Activated CD4-positive, alpha-beta T cell treated with anti-CD3 and anti-CD28 coated beads, Interleukin-2, amount 50 U/mL, for 1 hour (primary cell): ENCODE measurements at places on chromosomes 7 and 10.

DNA sequence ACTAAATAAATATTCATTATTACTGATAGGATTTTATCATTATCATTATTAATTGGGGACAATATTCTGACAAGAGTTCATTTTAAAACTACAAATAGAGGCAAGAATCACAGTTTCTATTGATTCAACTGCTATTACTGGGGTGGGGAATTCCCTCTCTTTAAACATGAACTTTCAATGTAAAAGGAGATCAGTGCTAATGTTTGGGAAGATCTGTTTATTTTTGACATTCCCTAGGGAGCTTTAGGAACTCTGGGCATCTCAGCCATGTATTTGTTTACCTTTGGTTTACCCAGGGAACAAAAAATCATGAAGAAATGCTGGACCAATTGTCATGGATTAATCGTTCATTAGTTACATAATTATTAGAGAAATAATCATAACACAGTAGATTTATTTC is 443.2 kb upstream of the AKR1E2 start:
- DNase-seq: no peak

- DNase-seq: no peak
Observed at GRCh38 chr10:55446441-55447002, 645.5 kb upstream of the PCDH15 start.

DNA sequence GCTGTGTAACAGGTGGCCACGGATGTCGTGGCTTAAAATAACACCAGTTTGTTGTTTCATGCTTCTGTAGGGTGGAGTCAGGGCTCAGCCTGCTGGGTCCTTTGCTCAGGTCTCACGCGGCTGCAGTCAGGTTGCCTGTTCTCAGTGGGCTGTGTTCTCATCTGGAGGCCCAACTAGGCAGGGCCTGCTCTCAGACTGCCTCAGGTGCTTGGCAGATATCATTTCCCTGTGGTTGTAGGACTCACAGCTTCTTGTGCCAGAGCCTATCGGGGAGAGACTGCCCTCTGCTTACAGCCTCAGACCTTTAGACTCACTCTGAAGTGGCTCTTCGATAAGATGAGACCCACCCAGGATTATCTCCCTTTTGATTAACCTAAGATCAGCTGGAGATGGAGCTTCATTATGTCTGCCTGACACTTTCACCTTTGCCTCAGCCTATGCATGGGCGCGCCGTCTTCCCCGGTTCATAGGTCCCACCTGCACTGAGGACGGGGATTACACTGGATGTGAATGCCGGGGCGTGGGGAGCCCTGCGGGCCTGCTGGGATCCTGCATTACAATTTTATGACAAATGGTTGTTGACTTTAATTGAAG is 55.3 kb downstream of the INPP5A start:
- DNase-seq: no peak

DNA sequence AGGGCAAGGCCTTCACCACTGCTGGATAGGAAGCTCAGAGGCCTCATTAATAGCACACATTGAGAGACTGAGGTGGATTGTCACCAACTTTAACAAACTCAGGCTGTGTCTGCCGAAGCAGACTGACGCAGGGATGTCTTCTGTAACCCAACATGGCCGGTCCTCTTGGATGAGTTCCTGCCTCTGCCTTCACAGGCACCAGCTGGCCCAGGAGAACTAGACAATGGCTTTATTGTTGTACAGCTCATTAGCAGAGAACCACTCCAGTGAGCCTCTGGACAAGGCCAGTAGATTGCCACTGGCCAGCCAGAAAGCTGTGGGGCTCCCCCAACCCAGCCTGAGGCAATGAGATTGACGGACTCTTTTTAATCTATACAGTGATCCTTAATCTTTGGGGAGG is 9.4 kb downstream of the NODAL start:
- no peak for DNase-seq

DNA sequence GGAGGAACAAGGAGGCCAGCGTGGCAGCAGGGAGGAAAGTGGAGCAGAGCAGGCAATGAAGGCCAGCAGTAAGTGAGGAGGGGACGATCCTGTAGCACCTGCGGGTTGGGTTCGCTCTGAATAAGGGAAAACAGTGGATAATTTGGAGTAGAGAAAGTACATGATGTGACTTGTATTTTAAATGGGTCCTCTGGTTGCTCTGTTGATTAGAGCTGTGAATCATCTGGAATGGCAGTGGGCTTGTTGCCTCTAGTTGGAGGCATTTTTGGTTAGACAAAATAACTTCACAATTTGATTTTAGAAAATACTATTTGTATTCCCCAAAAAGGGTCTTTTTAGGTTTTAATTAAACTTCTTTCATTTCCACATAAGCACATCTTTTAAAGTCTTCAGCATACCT is 277.4 kb downstream of the ARL4A start:
- no peak for DNase-seq

GRCh38 chr7:138455609-138456008 is 4.5 kb upstream of the TRIM24 start:
- no peak for DNase-seq

DNA sequence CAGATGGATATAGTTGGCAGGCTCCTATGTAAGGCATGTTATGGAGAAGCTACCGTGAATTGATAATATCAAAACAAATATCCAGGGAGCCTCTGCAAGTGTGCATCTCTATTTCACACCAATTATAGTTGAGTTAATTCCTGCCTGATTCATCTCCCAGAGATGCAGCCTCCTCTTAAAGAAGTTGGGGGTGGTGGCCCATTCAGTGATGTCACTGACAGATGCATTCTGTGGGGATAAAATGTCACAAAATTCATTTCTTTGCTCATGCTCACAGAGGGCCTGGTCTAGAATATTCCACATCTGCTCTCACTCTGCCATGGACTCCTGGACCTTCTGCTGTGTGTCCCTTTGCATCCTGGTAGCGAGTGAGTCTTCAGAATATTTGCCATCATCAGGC is 189.1 kb upstream of the PRSS1 start:
- DNase-seq: no peak

DNA sequence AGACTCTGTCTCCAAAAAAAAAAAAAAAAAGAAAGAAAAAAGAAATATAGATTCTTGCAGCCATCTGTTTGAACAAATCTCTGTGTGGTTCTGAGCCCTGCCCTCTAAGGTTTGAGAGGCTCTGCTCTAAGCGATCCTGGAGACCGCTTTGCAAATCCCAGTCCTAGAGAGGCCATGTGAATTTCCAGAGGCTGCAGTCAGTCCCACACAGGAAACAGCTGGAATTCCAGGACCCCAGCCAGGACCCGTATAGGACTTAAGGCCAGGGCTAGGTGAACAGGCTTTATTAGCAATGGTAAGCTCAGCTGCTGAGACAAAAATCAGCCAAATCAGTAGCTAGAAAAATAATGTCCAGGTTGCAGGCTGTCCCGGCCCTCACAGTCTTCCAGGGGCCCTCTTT is 154.8 kb downstream of the RPS24 start:
- DNase-seq: no peak

- DNase-seq: no peak
Observed at GRCh38 chr7:41134300-41135255, 568.3 kb downstream of the INHBA start.

DNA sequence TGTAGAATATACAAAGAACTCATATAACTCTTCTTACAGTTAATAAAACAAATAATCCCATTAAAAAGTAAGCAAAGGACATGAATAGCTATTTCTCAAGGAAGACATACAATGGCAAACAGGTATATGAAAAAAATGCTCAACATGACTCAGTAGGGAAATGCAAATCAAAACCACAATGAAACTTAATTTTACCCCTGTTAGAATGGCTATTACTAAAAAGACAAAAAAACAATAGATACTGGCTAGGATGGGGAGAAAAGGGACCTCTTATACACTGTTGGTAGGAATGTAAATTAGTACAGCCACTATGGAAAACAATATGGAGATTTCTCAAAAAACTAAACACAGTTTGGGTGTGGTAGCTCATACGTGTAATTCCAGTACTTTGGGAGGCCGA is 37.8 kb downstream of the HERPUD2 start:
- DNase-seq: no peak

DNA sequence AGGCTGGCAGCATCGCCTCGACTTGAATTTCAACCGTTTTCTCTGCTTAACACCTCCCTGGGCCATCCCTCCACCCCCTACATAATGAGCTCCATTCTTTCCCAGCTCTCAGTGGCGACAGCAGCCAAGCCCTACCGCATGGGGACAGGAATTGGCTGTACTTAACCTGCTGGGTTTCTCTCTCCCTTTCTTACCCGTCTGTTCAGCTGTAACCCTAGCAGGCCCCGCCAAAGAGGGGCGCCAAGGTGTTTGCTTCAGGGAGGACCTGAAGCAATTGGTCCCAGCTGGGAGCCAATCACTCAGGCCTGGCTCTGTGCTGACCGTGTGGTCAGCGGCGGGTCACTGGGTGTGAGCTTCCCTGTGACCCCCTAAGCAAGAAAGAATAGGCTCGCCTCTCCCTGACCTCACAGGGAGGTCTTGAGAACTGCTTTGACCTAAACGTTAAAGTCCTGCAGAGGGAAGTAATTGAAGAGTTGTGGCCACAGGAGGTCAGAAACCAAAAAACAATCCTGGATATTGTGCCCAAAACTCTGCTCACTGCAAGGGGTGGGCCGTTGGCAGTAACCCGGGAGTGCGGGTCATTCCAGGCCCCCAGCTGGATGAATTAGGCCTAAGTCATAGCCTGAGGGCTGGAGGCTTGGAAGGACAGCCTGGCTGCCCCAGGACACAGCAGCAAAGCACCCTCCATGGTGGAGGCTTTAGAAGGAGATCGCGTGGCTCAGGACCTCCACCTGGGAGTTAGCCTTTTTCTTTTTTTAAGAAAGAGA is 114.6 kb downstream of the ITIH5 start:
- DNase-seq: no peak

GRCh38 chr7:452226-452751 is 67.4 kb downstream of the PDGFA start:
- no peak for DNase-seq

DNA sequence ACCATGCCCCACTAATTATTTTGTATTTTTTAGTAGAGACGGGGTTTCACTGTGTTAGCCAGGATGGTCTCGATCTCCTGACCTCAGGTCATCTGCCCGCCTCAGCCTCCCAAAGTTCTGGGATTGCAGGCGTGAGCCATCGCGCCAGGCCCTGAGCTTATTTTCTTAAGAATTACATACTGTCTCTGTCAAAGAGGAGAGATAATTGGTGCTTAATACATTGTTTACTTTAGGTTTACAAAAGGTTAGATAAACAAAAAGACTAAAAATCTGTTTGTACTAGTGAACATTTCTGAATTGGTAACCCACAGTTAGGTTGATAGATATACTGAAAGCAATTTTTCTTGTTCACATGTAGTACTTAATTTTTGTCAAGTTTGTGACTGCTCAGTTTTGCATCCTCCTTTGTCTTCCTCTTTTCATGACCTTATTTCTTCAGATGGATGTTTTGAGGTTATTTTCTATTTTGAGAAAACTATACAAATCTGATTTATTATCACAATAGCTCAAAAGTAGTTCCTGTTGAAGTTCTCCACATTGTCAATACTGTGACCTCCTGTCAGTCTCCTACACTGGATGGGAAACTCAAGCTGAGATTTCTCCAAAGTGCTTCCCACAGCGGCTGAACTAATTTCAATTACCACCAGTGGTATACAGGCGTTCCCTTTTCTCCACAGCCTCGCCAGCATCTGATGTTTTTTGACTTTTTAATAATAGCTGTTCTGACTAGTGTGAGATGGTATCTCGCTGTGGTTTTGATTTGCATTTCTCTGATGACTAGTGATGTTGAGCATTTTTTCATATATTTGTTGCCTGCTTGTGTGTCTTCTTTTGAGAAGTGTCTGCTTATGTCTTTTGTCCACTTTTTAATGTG is 22.5 kb downstream of the HHEX start:
- no peak for DNase-seq

GRCh38 chr10:44316922-44317215 is 68.0 kb downstream of the CXCL12 start:
- no peak for DNase-seq

GRCh38 chr7:55019691-55020465 is 1.1 kb downstream of the EGFR start:
- no peak for DNase-seq

DNA sequence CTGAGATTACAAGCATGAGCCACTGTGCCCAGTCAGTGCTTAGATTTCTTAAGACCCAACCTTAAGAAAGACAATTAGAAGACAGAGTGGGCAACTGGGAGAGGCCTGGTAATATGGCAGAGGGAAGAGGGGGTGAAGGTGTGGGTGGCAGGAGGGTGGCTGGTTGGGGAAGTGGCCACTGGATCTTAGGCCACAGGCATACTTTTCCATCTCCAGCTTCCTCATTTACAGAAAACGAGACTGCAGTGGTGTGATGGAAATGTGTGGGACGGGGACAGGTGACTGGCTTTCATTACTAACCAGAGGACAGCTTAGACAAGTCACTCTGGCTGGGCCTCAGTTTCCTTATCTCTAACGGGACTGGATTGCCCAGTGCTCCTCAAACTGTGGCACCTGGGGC is 1.0 kb upstream of the FFAR4 start:
- DNase-seq: no peak

DNA sequence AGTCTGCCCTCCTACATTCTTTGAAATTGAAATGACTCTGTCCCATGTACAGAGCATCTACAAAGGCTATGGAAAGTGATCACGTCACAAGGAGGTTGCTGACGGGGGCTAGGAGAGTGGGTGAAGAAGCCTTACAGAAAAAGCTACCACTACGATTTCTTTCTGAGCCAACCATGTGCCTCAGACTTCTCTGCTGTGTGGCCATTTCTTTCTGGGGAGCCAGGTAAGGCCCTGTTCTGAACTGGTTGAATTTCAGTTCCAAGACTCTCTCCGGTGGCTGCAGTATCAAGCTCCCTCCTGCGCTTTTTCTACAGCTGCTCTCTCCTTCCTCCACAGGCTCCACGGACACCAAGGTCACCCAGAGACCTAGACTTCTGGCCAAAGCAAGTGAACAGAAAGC is 112.5 kb upstream of the PRSS1 start:
- DNase-seq: peak; percentile 26

DNA sequence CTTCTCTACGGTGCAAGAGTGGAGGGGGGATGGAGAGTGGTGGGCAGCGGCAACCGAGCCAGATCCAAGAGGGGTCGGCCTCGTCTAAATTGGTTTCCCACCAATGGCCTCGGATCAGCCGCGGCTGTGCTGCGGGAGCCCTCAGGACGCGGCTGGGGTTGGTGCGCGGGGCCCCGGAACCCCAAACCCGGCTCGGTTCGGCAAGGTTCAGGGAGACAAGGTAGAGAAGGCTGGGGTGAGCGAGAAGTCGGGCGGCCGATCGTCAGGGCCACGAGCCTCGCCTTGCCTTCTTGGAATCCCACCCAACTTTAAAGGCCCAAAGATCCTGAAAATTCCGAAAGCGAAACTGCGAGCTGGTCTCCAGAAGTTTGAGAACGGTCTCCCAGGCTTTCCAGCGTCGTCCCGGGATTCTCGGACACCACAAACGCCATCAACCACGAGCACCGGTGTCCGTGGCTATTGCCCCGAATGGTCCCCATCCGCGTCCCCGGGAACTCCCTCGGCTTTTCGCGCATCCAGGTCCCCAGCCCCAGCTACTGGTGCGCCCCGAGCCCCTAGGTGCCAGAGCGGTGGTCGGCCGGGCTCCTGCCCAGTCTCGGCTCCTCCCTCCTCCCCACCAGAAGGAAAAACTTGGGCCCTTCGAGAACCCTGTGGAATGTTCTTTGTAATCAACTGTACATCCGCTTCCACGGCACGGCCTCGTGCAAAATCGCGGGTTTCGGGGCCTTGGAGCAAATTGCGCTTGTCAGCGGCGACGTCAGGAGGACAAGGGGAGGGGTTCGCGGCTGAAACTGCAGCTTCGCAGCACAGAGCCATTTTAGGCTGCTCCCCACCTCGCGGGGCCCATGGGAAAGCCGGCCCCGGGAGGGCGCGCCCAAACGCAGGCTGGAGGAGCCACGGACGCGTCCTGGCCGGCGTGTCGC is 3.2 kb downstream of the SFMBT2 start:
- DNase-seq: peak; percentile 46
